Caki2 (cell line): ENCODE measurements at places on chromosomes 12 and 14.
A peak's percentile ranks its signal among the peaks of the same experiment; 100 is the strongest.

DNA sequence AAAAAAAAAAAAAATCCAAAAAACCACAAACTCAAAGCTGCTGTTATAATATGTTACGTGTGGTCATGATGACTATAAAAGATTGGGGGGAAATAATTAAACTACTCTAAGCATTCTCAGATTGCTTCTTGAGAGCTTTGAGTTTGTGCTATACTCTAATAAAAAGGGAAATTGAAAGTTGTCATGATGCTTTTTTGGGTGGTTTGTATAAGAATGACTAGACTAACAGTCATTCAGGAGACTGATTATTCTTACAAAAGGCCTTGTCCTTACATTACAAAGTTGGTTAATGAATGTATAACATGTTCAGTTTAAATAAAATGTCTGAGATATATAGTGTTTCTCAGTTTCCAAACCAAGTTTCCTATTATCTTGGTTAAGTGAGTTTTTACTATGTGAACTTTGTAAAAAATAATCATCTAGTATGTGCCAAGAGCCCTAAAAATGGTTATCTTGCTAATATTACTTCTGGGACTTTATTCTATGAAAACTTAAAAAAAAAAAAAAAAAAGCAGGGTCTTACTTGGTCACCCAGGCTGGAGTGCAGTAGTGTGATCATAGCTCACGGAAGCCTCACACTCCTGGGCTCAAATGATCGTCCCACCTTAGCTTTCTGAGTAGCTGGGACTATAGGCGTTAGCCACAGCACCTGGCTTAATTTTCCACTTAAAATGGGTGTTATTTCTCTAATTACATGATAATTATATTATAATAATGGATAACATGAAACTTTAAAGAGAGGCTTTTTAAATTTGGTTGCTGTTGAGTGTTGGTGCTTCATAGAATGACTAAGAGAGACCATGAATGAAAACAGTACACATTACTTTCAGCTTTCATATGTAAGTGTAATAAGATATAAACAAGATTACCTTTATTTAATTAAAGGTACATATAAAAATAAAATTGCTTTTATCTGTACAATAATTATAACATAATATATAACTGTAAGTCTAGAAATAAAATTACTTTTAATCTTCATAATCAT, 459.6 kb upstream of the RGS6 start:
- DNase-seq: no peak

- DNase-seq: no peak
These were observed 633.5 kb downstream of the RERGL start for GRCh38 chr12:17456486-17456885.

DNA sequence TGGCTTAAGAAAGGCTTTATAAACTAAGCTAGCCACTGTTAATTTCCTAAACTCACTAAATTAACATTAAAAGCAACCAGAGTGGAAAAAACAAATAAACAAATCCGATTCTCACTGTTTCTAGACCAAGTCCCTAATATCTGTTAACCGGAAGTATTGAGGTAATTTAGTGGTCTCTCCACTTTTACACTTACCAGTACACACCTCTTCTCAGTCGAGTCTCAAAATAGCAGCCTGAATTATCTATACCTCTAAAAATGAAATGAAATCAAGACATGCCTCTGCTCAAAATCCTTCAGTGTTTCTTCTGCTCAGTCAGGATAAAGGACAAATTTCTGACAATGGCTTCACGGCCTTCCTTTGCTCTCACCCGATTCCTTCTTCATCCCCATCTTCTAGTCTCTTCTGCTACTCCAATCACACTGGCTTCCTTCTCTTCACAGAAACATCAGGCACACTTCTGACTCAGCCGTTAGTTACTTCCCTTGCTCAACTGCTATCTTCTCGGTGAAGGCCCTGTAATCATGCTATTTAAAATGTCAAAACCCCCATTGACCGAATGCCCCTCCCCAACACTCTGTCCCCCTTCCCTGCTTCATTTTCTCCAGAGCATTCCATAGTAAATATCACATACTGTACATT, 161.3 kb downstream of the KITLG start:
- DNase-seq: no peak

GRCh38 chr12:32533971-32534590, 134.7 kb downstream of the FGD4 start:
- DNase-seq: peak; percentile 92

DNA sequence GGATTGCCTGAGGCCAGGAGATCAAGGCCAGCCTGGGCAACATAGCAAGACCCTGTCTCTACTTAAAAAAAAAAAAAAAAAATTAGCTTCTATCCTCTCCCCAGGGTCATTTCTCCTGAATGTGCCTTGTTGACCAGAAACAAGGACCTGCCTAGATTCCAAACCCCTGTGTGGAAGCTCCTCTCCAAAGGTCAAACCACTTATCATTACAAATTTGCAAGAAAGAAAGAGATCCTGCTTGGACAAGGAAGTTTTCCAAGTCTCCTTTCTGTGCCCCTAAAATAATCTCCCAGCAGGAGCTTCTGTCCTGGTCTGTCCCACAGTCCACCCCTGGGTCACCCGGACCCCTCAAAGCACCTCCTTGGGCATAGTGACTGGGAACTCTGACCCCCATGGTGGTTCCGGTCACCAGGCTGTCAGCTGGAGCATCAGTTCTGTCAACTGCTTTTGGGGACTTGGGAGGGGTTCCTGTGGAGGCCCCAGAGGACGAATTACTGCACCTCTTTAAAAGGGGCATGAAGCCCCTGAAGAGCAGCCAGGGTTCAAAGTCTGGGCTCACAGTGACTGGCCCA, 38.4 kb downstream of the ACTN1 start:
- DNase-seq: peak; percentile 28

- no peak for DNase-seq
These were observed 9.5 kb downstream of the TMEM132C start for GRCh38 chr12:128276471-128276870.

DNA sequence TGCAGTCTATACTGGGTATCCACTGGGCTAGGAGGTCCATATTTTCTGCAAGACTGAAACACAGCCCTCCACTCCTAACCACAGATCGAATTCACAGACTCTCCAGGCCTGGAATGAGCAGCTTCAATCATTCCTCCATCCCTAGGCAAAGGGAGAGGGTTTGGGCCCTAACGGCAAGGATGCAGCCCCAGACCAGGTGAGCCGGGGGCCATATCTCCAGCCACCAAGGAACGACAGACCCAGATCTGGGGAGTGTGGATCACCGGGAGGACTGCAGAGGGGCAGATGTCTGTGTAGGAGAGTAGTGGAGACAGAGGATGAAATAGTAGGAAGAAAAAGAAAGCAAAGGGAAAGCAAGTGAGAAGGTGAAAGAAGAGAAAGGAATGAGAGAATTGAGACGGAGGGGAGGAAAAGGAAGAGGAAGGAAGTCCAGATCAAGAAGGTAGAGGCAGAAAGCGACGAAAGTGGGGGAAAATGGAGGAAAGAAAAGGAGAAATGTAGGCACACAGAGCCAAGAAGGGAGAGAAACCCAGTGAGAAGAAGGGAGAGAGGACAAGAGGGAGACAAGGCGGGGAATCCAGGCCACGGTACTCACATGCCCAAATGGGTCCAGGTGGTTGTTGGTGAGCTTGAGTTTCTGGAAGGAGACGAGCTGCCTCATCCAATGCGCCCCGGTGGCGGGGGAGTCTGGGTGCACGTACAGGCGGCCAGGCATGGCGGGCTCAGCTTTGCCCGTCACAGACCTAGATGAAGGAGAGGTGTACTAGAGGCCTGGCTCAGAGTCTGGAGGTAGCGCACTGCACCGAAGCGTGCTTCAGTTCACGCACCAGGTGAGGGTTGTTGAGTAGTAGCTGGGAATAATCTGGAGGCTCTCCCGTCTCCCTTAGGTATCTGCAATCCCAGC, 7.7 kb downstream of the TBX5 start:
- no peak for DNase-seq

GRCh38 chr12:75937486-75937885, 94.1 kb downstream of the PHLDA1 start:
- DNase-seq: no peak

GRCh38 chr14:50865391-50866076, 6.3 kb upstream of the ABHD12B start:
- DNase-seq: no peak

DNA sequence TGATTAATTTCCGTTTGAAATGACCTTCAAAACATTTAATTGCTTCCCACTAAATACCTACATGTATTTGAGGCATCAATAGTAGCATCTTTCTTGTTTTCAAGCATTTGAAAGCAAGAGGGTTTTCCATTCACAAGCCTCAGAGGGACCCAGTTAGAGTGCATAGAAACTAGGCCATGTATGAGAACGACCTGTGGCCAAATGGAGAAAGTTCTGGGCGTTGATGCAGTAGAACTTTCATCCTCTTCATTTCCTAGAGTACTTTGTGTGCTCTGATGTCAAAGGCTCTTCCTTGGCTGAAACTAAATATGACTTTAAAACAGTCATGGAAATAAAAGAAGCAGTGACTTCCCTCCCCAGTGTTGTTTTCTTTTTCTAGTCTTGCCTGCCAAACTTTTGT, 944 bp upstream of the DHRS7 start:
- no peak for DNase-seq

DNA sequence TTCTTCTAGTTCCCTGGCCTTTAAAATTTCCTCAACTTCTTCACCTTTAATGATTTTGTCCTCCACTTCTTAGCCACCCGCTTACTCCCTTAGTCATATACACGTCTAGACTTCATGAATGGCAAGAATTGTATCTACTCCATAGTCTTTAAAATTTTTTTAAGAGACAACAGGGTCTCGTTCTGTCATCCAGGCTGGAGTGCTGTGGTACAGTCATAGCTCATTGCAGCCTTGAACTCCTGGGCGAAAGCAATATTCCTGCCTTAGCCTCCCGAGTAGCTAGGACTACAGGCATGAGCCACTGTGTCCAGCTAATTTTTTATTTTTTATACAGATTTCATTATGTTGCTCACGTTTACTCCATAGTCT, 47.9 kb downstream of the BBS10 start:
- DNase-seq: no peak

DNA sequence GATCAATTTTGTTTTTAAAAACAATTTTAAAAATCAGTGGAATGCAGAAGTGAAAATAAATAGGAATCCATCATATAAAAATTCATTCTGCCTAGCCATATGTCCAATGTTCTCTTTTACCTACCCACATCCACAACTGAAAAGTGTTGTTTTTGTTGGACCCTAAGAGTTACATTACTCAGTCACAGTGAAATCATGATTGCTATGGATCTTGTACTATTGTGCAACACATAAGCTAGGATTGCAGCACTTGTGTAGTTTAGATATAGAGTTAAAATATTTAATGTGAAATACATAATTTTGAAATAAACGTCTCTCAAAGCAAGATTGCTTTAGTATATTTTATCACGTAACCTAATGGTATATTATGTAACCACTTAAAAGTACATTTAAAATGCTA, 213.3 kb upstream of the CLEC14A start:
- no peak for DNase-seq

- DNase-seq: no peak
These were observed 80.8 kb downstream of the PRIMA1 start for GRCh38 chr14:93707475-93707874.

DNA sequence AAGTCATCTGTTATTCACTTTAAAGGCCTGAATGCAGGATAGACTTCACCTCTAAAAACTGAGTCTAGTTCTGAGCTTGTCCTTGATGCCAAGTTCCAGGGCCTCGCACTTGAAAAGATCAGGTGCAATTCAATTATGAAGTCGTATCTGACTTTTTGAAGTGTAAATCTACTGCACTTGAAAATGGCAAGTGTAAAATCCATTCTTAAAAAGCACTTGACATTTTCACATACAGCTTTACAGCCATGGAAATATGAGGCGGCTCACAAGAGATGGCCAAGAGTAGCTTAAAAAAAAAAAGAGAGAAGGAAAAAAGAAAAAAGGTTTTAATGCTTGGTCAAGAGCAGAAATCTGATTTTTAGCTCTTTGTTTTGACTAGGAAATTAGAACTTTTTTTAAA, 172.5 kb downstream of the GXYLT1 start:
- no peak for DNase-seq

DNA sequence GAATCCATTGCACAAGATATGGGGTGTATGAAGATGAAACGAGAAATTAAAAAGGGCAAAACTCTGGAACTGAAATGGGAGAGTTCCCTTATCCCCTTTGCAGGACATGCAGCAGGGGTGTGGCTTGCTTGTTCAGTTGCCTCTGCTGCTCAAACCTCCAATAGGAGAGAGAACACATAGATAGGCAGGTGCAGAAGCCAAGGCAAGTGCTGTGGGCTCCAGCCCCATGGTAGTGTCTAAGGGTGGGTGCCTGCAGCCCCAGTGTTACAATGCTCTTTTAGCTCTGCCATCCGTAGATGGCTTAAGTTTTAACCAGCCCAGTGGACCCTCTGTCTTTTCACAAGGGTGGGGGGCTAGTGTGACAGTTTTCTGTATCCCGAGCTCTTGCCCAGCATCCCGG, 69.7 kb downstream of the CMAS start:
- DNase-seq: no peak

GRCh38 chr12:77040231-77040630, 25.1 kb downstream of the E2F7 start:
- DNase-seq: no peak

DNA sequence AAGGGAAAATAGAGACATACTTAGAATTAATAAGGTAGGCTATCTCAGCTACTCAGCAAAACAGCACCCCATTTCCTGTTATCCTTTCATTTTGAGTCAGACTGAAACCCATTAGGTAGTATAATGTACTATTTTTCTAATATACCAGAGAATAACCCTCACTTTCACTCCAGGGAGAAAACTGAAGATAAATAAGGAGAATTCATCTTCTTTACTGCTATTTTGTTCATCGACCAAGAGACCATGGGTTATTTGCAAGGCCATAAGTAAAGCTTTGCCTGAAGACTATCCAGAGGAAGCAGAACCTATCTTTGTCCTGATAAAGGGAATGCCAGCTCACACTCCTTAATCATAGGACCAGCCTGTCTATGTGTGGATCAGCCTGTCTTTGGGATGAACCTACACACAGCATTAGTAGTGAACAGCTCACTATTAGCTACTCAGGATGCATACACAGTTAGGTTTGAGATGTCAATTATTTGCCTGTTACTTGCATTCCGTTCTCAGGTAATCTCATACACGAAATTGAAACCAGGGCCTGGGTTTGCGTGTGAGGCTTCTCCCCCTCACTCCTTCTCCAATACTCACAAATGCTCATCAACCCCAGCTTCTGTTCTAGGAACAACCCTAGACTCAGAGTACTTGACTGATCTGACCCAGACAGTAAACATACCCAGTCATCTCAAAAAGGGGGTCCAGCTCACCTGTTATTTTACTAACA, 124.4 kb downstream of the DAD1 start:
- no peak for DNase-seq

DNA sequence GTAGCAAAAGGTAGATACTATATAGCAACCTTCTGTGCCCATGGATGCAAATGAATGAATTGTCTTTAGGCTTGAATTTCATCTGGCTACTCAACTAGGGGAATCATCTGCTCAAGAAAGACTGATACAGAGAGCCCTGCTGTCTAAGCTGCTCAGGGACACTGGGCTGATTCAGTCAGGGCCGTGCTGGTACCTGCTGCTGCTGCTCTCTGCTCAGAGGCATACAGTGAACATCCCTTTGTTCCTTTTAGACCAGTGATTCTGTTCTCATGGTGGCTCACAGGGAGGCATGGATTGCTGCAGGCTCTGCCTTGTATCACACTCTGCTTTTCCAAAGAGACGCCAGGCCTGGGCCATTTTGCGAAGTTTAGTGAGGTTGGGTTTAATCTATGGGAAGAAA, 14.1 kb downstream of the EIF2B2 start:
- DNase-seq: no peak

- DNase-seq: peak; percentile 3
These were observed 384.0 kb upstream of the FOXG1 start for GRCh38 chr14:28382444-28383190.
